ENCODE measurements at places on chromosomes 6 and 20.

DNA sequence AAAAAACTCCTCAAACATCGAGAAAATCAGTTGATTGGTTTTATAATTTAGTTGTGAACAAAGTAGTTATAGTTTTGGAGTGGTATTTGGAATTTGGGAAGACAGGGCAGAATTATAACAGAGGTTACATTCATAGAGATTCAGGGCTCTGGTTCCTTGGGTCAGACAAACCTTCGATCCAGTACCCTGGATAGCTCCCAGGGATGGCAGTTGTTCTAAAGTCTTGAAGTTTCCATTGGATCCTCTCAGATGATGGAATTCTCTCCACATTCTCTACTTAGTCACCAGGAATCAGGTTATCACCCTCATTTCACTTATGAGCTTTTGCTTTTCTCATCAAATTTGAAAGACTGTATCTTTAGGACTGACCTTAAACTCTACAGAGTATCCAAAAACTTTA lies 285.1 kb downstream of the CENPW start:
- DNase-seq = no peak

GRCh38 chr6:76861403-76861802 lies 601.9 kb downstream of the HTR1B start:
- no peak for DNase-seq

DNA sequence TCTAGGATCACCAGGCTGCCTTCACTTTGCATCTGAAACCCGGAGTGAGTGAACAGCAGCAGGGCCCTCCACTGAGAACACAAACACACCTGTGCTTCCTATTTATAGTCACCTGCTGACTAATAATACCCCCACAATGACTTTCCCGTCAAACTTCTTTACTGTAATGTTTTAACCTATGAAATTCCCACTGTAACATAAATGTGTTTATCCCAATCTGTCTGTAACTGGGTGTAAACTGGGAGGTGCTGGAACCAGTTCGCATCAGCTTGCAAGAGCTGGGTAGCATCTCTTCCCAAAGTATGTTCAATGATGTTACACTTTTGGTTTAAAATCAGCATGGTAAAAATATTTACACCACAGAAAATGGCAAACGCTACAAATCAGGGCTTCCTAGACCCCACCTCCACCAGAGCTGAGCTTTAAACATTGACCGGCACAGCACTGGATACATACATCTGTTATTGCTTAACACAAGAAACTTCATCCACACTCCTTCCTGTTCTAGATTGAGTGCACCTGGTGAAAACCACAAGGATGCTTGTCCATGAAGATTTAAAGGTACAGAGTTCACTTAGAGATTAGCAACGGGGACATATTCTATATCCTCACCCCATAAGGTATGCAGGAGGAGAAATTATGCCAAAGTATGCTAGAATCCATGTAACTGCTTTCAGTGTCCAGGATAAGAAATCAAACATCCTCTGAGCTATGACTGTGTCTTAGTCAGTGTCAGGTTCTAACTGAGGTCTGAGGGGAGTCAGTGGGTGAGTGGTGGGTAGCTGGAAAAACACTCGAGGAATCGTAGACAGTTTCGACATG lies 79.0 kb downstream of the ALDH8A1 start:
- no peak for DNase-seq

DNA sequence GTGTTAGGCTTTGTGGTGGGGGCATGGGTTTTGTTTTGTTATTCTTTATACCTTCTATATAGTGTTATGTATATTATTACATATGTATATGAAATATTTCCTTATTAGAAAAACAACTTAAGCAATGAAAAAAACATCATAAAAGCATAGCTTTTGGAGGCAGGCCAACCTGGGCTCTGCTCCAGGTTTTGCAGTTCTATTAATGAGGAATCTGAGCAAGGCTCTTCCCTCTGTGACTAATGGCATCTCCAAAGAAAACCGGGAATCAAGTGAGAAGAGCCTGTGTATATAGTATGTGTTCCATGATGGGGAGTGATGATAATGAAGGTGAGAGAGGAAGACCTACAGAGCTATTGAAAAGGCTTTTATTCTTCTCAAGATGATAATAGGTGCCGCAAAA lies 291.1 kb downstream of the CLIC5 start:
- no peak for DNase-seq

- no peak for DNase-seq
Measured at GRCh38 chr6:73525546-73526330, 4.9 kb upstream of the EEF1A1 start.

GRCh38 chr6:95879856-95880255 lies 135.9 kb upstream of the FUT9 start:
- DNase-seq = no peak

All from amniotic stem cell (primary cell).